Caki2 (cell line): ENCODE measurements at places on chromosomes 4 and X. TPM values are rescaled to one million over a fixed set of nuclear protein-coding genes. Genes with fewer than 3 reads are reported as not detected.

- no peak for DNase-seq
Observed at GRCh38 chr4:159024266-159024665, 78.6 kb upstream of the RAPGEF2 start.

DNA sequence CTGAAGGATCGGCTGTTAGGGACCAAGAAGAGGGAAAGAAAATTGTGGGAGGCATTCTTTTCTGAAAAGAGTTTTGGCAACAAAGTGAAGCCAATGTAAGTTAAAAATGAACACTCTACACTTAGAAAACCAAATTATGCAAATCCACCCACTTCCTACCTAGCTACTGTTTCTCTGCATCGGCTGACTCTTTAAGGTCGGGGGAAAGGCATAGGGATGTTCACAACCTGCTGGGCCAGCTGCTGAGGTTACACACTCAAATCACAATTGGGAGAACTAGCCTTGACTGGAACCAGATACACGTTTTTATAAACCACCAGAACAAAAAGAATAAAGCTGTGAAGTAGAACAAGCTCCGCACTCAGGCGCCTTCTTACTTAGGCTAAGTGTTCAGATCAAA lies 165.7 kb downstream of the LDB2 start:
- DNase-seq: no peak

- peak; percentile 93 for DNase-seq
Observed at GRCh38 chrX:16771483-16772398, 14.5 kb upstream of the TXLNG start.

DNA sequence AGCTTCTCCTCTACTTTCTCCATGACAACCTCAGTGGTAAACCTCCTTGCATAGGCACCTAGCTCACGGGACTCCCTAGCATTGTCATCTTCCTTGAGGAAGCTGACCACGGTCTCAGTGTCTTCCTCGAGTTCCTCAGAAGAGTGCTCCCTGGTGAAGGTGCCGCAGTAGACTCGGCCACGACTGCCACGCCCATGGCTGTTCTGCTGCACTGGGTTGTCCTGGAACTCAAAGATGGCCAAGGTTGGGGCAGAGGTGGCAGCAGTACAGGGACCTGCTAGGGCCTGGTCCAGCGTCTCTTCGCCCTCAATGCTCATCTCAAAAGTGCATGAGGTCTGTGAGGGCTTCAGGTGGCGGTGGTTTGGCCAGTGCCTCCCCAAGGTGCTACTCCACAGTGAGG lies 147.9 kb upstream of the ARHGEF9 start:
- DNase-seq: no peak

GRCh38 chr4:103012060-103012459 lies 7.4 kb downstream of the SLC9B1 start:
- DNase-seq: no peak

DNA sequence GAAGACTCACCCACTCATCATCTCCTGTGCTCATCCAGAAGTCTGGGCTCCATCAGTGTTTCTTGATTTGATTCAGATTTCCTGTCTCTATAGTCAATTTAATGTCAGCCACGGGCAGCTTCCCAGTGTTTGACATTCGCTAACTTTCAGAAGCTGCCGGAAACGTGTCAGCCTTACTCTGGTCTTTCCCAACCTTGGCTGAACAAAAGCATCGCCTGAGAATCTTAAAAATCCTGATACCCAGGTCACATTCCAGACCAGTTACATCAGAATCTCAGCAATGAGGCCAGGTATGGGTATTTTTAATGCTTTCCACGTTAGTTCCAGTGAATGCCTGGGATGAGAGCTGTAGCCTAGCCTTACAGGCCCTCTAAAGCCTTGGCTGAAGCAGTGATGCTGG lies 233.8 kb downstream of the FRMPD4 start:
- no peak for DNase-seq

- DNase-seq: no peak
Observed at GRCh38 chr4:134178706-134179105, 22.9 kb downstream of the PABPC4L start.

- no peak for DNase-seq
Observed at GRCh38 chrX:119427795-119428185, 28.7 kb downstream of the SLC25A43 start.

DNA sequence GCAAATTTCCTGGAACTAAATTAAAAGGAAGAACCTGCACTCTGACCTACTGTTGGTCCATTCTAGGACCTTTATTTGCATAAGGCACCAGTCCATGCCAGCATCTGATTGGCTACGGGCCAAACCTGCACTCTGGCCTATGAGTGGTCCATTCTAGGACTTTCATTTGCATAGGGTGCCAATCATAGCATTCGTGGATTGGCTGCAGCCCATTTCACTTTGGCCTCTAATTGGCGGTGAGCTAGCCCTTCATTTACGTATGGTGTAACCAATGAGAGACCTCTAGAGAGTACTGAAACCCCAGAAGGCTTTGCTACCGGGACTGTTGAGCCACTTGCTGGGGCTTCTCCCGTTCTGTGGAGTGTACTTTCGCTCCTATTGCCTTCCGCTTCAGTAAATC lies 6.1 kb upstream of the RNF175 start:
- no peak for DNase-seq

DNA sequence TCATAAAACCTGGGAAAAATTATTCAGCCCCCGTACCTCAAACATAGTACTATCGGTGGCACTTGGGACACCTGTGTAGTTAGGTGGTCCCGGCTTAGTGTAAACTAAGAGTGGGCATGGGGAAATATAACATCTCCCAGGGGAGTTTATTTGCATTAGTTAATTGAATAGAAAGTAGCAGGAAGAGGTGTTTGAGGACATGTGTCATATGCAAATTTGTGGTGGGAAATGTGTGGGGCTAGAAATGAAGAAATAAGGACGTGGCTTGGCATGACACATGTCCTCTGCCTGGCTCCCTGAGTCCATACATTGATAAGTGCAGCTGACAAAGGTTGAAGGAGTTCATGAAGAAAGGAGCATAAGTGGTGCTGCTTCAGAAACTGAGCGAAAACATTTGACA lies 483.6 kb downstream of the SH2D1A start:
- no peak for DNase-seq

The NPNT gene
- 4.4 TPM in 1 of 2 replicates, not detected in the other for total RNA-seq

The GPC3 gene
- not detected in 2 replicates for total RNA-seq

The ASB12 gene
- 0.17 TPM in 1 of 2 replicates, not detected in the other for total RNA-seq

The CCDC110 gene
- 0.52 and 0.98 TPM in 2 replicates for total RNA-seq

The EVC2 gene
- total RNA-seq: not detected in 2 replicates

The GRIA3 gene
- not detected in 2 replicates for total RNA-seq

The UGT2A1 gene
- not detected in 2 replicates for total RNA-seq

The SLC38A5 gene
- 2.5 TPM in 1 of 2 replicates, not detected in the other for total RNA-seq
